ENCODE measurements at places on chromosomes 6 and 20. TPM values are rescaled to one million over a fixed set of nuclear protein-coding genes. Genes with fewer than 3 reads are reported as not detected.
A peak's percentile ranks its signal among the peaks of the same experiment; 100 is the strongest.

DNA sequence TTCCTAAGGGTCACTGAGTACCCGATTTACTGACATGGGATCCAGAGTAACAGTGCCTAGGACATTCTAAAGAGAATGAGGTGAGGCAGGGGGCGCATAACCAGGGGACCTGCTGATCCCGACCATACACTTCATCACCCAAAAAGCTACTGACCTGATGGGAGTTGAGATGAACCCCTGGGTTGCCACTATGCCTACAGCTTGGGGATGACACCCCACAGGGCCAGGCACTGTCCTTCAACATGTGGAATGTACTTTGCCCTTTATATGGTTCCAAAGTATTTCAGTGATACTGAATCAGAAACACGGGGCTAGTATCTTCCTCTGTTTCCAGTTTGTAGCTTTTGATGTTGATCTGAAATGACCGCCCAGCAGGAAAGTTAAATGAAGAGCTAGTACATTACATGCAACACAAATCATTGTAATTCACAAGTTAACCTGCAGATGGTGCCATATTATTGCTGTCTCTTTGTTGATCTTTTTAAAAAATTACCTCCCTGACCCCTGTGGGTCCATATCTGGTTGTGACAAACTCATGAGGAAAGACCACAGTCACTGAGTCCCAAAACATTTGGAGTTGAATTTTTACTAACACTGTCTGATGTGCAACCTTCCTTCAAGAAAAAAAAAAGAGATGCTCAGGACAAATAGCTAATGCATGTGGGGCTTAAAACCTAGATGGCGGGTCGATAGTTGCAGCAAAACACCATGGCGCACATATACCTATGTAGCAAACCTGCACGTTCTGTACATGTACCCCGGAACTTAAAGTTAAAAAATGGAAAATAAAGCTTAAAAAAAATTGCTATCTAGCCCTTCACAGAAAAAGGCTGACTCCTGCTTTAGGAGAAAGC is 42.7 kb upstream of the GCNT2 start:
- peak; percentile 64 for DNase-seq

DNA sequence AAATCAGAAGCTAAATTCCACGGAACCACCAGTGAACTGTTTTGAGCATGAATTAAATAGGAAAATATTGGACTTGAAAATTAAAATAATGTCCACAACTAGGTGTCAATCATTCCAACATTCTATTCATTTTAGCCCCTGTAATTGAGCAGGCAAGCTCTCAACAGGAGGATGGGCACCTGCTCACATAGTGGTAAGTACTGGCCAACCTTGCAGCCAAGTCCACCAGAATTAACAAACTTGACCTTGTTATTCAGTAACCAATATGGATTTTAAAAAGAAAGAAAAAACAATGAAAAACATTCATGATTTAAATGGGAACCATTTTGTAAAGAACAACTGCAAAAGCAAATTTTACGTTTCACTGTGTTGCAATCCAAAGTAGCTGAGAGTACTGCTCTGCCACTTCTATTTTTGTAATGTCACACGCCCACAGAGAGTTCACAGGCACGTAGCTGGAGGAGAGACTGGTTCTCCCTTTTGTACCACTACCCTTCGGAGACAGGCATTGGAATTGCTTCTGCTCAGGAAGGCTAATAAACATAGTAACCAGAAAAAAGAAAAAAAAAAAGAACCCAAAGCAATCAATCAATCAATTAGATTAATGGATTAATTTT is 75.2 kb upstream of the F13A1 start:
- DNase-seq, result no peak

DNA sequence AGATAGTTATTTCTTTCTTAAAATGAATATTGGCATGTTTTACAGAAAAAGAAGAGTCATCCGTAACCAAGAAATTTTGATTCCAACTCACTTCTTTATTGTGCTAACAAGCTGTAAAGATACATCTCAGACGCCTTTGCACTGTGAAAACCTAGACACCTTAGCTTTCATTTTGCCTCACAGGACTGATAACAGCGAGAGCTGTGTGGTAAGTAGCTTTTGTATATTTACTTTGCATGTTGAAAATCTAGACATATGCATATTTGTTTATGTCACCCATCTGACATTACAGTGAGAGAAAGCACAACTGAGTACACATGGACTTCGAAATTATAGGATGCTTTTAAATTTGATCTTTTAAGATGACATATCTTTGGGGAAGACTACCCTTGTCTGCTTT is 64.7 kb downstream of the CCN2 start:
- no peak for DNase-seq

DNA sequence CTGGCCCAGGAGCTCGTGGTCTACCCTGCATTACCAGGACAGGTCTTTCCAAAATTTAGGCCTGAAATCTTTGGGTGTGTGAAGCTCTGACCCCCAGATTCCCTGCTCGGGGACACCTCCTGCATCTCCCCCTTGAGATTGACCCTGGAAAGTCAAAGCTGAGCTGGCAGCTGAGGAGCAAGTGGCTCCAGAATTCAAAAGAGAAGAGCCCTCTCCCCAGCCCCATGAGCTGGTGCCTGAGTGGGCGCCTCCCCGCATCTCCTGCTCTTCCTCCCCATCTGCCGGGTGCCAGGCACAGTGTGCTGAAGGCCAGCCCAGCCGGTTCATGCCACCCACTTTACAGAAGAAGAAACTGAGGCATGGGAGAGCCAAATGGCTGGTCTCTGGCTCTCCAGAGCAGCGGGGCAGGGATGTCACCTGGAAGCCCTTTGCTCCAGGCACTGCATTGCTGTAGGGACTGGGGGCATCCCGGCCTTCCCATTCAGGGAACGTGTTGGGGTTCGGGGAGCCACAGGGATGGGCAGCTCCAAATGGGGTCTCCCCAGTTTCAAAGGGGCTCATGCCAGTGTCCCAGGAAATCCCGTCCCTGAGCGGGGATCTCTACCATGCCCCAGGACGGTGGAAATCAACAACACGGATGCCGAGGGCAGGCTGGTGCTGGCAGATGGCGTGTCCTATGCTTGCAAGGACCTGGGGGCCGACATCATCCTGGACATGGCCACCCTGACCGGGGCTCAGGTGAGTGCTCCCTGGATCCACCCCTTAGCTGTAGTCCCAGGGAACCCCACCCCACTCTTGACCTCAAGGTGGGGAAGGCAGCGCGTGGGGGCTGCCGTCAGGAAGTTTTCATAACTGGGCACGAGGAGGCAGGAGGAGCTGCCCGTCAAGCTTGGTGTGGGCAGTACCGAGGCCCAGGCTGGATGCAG is 20.5 kb downstream of the NPEPL1 start:
- no peak for DNase-seq

DNA sequence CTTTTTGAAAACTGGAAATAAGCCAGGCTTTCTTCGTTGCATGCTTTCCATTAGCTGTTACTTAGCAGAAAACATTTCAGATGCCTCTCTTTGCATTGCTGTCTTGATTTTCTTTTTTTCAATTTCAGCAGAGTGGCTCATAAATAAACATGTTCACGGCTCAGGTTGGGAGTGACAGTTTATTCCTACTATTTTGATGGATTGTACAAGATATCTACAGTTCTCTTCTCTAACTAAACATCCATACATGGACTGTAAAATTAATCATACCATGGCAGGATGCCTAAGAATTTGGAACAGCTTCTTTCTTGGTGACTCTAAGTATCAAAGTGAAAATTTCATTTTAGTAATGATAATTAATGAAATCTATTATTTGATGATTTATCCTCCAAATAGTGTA is 130.5 kb upstream of the EPHA7 start:
- no peak for DNase-seq

DNA sequence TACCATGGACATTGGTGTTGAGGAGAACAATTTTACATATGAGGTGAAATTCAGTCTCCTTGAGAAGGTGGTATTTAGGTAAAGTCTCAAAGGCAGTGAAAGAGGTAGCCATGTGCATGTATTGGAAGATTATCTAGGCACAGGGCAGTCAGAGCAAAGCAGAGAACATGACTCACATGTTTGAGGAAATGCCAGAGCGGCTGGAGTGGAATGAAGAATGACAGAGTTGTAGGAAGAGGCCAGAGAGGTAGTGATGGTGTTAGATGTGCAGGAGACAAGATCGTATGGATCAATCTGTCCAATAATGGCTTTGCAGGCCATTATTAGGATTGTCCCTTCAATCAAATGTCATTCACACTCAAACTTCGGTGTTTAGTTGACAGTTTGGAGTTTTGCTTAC is 449.4 kb upstream of the PTCHD4 start:
- peak; percentile 42 for DNase-seq

- DNase-seq, result peak; percentile 5
Observed at GRCh38 chr6:64732888-64733287, 974.1 kb downstream of the EYS start.

DNA sequence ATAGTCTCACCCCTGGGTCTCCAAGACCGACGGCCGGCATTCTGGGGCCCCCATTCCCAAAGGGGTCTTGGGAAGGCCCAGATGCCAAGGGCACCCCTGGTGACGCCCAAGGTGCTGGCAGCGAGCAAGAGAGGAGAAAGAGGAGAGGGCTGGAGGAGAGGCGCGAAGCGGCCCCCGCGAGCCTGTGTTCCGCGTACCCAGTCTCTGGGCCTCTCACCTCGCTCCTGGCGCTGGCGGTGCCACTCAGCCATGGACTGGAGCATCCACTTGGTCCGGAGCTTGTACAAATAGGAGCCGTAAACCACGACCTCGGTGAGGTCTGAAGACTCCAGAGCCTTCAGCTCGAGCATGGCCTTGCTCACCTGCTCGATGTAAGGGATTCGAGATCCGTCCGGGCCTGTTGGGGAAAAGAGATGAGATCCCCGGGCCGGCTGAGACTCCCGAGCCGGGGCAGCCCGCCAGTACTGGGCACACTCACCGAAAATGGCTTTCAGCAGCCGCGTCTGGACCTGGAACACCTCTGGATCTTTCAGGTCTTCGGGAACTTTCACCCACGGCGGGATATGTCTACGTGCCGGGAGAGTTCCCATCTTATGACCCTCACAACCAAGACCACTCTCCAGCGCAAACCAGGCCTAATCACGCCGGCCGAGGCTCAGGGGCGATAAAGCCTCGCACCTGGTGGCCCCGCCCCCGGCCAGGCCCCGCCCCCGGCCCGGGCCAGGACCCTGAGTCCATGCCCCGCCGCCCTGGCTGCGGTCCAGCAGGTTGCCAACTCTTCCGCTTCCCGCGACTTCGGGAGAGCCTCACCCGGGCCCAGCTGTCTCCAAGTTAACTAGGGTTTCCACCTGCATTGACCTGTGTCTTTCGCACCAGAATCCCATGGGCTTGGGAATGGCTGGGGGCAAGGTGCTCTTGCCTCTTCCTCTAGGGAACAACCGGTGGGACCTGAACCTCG is at the start of gene DPPA5:
DPPA5 (minus strand) TSS at position 641 of the 958 bp plus-strand sequence; CDS start at position 590, 51 bp downstream.
- no peak for DNase-seq

GRCh38 chr6:20467437-20467836 is 65.8 kb downstream of the E2F3 start:
- no peak for DNase-seq

- peak; percentile 93 for DNase-seq
Observed at GRCh38 chr6:1335367-1336037, 23.6 kb downstream of the FOXQ1 start.

GRCh38 chr6:165223736-165224135 is 85.7 kb downstream of the C6orf118 start:
- no peak for DNase-seq

GRCh38 chr20:4592316-4593148 is 129.2 kb upstream of the PRND start:
- DNase-seq, result peak; percentile 29

GRCh38 chr6:21593927-21594415 is 420 bp downstream of the SOX4 start:
- DNase-seq, result peak; percentile 35

GRCh38 chr6:34223381-34223955 is 13.2 kb upstream of the HMGA1 start:
- peak; percentile 44 for DNase-seq

DNA sequence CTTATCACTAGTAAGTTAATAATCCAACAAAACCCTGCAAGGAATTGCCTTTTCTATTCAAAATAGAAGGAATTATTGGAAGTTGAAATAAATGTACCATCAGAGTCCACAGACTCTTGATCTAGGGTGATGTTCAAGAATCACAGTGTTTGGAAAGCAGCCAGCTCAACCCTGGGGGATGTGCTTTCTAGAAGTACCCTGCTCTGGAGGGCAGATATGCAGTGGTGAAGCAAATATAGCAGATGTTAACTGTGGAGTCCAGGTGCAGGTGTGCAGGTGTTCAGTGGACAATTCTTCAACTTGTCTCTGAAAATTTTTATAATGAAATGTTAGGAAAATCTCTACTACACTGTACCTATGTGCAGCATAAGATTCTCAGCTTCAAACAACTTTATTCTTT is 9.1 kb upstream of the INSM1 start:
- DNase-seq, result no peak

GRCh38 chr6:117025310-117025709 is 148.3 kb downstream of the RFX6 start:
- no peak for DNase-seq

DNA sequence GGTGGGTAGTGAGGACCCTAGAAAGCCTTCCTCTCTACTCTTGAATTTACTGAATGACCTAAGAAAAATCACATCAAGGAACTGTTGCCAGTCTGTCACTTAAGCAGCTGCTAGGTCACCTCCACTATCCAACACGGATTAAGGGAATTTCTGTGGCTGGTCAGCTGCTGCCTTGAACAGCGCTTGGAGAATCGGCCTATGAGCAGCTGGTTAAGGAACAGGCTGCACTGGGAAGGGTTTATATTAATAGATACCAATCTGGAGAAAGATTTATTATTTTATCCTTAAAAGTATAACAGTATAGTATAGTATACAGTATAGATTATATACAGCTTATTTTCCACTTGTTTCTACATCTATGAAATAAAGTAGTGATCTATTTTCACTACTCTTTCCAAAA is 6.5 kb downstream of the PTPRK start:
- DNase-seq, result no peak

DNA sequence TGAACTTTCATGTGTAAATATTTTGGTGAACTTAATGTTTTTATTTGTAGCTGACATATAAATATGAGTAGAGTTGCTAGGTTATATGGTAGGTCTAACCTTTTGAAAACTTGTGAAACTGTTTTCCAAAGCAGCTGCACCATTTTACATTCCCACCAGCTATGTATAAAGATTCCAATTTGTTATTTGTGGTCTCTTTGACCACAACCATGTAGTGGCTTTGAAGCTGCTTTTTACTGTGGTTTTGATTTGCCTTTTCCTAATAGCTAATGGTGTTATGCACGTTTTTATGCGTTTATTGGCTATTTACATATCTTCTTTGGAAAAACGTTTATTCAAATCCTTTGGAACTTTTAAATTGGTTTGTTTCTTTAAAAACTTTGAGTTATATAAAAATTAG is 10.3 kb downstream of the CST3 start:
- no peak for DNase-seq

RBM24 gene
- total RNA-seq, result 13.2 TPM

SIRPB1 gene
- total RNA-seq, result 0.74 TPM

PHACTR1 gene
- total RNA-seq, result 0.55 TPM

PTCRA gene
- total RNA-seq, result not detected

SLC22A16 gene
- total RNA-seq, result not detected

HLA-DQA1 gene
- total RNA-seq, result not detected

GABRR1 gene
- 0.02 TPM for total RNA-seq

Measured in A172 (cell line).